ENCODE measurements at places on chromosomes 7 and 10.

DNA sequence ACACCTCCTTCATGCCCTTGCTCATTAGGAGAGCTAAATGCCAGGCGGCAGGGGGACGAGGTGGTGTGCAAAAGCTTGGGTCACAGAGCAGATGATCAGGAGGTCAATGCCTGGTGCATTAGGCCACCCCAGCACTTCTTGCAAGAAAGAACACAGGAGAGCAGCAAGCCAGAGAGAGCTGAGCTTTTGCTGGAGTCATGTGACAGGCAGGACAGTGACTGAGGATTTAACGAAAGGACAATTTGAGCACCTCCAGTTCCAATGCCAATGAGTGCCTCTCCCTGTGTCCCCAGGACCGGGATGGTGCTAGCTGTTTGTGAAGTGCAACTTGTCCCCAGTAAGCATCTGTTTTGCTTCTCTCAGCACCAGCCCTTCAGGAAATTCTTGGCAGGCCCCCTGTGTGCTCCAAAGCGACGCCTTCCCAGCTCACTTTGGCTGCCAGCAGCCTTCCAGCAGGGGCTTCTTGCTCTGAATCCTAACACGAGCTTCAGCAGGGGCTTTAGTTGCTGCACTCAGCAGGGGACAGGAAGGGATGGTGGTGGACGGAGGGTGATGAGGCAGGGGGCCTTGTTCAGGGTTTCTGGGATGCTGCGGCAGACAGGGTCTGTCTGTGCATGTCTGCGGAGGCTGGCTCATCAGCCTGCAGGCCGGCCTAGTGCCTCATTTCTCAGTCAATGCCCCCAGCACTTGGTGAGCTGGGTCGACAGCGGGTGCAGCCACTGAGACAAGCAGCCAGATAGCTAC, 368.1 kb downstream of the RPS24 start:
- no peak for DNase-seq

DNA sequence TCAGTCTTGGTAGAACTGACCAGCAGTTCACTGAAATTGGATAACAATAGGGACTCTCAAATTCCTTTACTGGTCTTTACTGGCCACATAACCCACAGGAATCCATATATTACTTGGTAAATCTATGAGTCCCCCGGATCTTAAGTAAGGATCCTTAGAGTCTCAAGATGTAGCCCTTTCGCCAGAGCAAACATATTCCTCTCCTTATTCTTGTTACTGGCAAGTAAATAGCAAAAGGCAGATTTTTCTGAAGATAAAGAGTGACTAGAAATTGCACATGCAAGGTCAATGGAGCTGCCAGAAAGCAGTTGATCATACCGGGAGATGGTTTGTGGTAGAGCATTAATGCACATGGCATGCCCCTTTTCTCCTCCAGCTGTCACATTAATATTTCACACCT, 283.0 kb downstream of the HDAC9 start:
- no peak for DNase-seq

- DNase-seq, result no peak
These were observed 167.5 kb downstream of the ITGB1 start for GRCh38 chr10:32790483-32790882.

DNA sequence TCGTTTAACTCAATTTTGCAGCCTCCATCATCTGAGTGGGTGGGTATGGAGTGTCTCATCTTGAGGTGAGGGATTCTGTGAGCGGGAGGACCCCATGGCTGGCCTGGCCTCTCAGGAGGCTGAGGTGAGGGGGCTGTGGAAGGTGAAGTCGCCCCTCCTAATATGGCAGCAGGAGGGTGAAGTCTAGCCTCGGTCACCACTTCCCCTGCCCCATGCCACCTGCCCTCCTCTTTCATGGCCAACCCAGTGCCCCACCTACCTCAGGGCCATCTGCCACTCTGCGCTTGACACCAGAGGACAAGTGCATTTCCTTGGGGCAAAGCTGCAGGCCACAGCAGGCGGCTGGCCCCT, 8.7 kb downstream of the RASGEF1A start:
- DNase-seq, result no peak

DNA sequence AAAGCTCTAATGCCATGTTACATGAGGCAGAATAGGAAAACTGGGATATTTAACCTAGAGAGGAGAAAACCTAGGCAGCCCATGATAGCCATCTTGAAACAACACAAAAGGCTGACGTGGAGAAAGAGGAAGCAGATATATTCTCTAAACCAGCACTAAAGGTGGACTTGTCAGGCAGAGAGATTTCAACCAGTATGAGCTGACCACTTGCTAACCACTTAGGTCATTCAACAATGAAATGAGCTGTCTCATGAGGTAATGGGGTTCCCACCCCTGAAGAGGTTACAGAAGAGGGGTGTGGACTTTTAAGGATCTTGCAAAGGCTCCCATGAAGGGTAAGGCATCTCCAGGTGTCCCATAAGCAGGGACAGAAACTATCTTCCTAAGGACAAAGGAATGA, 26.8 kb upstream of the EGR2 start:
- DNase-seq, result no peak

DNA sequence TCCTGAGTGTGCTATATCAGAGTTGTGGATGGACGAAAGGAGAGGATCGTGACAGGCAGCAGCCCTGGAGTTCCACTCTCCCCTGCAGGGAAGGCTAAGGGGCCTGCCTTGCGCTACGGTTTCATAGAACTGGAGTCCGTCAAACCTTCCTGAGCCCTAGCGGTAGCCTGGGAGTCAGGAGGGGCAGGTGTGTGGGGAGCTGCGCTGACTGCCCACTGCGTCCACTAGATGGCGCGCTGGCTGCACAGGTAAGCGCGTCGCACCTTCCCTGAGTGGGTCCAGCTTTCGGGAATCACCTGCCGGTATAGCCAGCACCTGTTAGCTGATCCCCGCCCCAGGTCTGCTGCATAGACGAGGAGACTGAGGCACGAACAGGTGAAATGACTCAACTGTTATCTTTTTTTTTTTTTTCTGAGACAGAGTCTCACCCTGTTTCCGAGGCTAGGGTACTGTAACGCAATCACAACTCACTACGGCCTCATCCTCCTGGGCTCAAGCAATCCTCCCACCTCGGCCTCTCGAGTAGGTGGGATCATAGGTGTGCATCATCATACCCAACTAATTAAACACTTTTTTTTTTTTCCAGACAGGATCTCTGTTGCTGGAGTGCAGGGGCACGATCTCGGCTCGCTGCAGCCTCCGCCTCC, 20.2 kb upstream of the BAIAP2L1 start:
- DNase-seq, result peak; percentile 22

GRCh38 chr10:110373059-110373458, 68.3 kb upstream of the SMNDC1 start:
- DNase-seq, result no peak

- DNase-seq, result no peak
These were observed 167.0 kb upstream of the CCDC6 start for GRCh38 chr10:60073397-60073780.

DNA sequence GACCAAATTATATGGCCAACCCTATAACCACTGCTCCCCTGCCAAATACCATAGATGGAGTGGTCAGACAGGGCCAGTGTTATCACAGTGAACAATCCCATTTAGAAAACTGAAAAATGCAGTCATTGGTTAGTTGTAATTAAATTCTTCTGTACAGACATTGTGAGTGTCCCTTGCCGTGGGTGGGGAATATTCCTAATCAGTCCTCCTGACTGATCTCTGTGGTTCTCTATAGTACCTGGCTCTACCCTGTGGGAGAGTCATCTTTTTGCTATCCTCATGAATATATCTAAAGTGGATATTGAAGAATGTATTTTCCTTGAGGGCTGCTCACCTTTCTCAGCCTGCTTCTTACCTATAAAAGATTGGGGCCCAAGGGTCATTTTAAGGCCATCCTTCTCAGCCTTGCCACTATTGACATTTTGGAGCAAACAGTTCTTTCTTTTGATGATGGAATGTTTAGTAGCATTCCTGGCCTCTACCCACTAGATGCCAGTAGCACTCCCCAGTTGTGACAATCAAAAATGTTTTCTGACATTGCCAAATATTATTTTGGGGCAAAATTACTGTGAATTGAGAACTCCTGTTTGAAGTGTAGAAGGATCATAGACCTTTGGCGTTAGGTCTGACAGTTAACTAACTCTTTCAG, 110.2 kb downstream of the MAPK8 start:
- no peak for DNase-seq

DNA sequence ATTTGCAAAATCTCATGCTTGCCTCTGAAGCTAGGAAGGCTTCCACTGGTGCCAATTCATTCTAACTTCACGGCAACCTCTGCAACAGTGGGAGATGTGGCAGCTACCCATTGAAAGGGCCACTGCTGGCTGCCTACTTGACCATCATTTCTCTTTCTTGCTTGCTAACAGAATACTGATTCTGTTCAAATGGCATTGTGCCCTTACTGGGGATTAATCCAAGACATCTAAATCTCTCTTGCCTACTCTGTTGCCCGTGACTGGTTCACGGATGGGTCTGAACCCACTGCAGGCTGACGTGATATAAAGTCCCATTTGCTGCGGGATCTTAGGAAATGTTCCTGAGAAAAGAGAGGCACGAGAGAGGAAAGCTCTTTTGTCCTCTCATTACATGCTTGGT, 51.3 kb upstream of the GSDME start:
- DNase-seq, result no peak

GRCh38 chr7:20839987-20840386, 53.3 kb upstream of the SP8 start:
- no peak for DNase-seq

DNA sequence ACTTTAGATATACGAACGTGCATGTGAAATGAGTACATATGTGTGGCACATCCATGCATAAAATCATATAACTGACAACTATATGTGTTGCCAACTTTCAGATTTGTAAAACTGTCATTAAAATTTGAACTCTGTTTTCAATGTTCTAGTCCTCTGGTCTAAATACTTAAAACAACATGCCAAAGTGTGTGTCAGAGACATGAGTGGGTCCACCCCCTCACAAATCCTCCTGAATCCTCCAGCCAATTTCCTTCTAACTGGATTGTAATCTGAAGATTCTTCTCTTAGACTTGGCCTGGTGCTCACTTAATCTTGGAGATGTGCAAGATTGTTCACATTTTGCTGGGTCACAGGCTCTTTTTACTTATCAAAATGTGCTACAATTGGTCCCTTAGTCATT, 184.1 kb downstream of the RELN start:
- DNase-seq, result no peak

- no peak for DNase-seq
These were observed 36.0 kb downstream of the SLK start for GRCh38 chr10:104002911-104003310.

GRCh38 chr10:127071126-127071525, 125.3 kb downstream of the INSYN2A start:
- DNase-seq, result no peak

GRCh38 chr10:35933940-35934641, 292.0 kb upstream of the FZD8 start:
- DNase-seq, result no peak

DNA sequence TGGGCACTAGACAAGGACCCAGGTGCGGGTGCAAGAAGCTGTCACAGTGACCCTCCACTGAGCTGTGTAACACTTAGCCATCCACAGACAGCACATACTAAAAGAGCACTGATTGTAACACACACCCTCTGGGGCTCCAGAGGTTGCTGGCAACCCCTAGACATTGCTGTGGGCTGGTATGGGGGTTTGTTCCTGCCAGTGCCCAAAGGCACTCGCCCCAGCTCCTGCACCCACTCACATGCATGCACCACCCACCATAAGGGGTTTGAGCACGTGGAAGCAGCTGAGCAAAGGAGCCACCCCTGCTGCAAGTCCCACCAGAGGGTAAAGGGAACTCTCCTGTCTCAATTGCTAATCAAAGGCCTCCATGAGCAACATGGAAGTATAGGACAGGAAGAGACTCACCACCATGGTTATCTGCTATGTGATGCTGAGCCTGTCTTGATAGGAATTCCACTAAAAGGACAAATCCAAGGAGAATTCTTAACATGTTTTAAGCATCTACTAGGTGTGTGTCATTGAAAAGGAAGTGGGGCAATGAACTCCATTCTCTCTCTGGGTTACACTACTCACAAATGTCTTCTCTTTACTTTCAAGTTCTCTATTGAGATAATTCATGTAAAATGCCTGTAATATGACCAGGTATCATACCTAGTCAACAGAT, 103.1 kb downstream of the GFRA1 start:
- DNase-seq, result no peak

DNA sequence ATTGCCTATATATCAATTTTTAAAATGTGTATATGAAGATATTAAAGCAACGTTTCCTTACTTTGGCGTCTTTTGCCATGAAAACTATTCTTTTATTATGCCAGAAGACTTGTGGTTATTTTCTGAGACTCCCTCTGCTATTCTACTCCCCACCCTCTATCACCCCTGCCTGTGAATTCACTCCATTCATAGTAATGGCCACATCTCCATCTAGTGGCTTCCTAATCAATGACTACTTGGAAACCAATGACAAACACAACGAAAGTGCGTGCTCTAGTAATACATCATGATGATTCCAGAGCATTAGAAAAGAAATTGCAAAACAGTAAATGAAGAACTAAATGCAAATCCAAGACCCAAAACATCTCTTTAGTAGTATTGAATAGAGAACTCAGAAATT, 186.7 kb upstream of the HGF start:
- DNase-seq, result no peak

Data from activated gamma-delta T cell treated with anti-CD3 and anti-CD28 coated beads, Interleukin-2, amount 50 U/mL, for 16 hours (primary cell).